Cardiac septum (tissue), 1 donor: ENCODE measurements at places on chromosomes 1 and 21.

DNA sequence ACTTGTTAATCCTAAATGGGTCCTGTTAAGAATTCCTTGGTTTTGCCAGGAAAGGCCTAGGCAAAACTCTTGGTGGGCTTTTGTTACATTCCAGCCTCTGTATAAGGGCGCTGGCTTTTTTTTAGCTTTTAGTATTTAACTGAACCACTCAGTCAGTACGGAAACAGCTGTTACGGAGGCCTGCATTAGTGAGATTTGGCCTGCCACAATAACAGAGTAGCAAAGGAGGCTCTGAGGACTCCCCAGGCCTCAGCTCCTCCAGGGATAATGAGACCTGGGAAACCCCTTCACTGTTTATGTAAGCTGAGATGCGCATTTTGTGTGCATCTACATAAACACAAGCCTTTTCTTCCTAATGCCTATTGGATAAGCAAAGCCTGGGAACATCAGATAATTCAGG is 210.2 kb downstream of the APP start:
- DNase-seq: no peak

GRCh38 chr1:144551107-144551542 is 41.6 kb upstream of the PPIAL4F start:
- DNase-seq: no peak

DNA sequence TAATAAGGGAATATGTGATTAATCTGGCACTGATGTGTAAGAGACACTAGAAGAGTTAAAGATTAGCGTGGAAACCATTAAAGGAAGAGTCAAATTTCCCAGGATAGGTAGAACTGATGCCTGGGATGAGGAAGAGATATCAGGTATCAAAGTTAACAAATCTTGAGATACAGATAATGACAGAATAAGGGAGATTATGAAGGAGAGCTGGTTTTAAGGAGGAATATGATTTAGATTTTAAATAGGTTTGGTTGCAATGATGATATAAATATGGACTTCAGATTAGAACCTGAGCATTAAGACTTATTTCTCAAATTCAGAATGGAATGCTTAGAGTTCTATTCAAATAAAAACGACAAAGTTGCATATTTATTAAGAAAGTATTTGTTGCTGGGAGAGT is 26.2 kb downstream of the MAGI3 start:
- DNase-seq: no peak

- no peak for DNase-seq
Observed at GRCh38 chr1:246413430-246413829, 93.6 kb downstream of the SMYD3 start.

GRCh38 chr1:10969267-10969970 is 43.0 kb upstream of the TARDBP start:
- no peak for DNase-seq

- no peak for DNase-seq
Observed at GRCh38 chr1:95168761-95169351, 51.7 kb downstream of the TLCD4 start.
